ENCODE measurements at places on chromosomes 16 and 17.

GRCh38 chr17:48492401-48493298 lies 38.2 kb downstream of the HOXB1 start:
- DNase-seq, result no peak

GRCh38 chr16:85571813-85572619 lies 41.1 kb upstream of the GSE1 start:
- DNase-seq, result no peak

- no peak for DNase-seq
Measured at GRCh38 chr17:81314398-81315081, 19.4 kb upstream of the SLC38A10 start.

GRCh38 chr17:58631523-58632323 lies 60.1 kb downstream of the TEX14 start:
- DNase-seq, result peak; percentile 98

- no peak for DNase-seq
Measured at GRCh38 chr17:14299280-14300141, 1.4 kb upstream of the HS3ST3B1 start.

DNA sequence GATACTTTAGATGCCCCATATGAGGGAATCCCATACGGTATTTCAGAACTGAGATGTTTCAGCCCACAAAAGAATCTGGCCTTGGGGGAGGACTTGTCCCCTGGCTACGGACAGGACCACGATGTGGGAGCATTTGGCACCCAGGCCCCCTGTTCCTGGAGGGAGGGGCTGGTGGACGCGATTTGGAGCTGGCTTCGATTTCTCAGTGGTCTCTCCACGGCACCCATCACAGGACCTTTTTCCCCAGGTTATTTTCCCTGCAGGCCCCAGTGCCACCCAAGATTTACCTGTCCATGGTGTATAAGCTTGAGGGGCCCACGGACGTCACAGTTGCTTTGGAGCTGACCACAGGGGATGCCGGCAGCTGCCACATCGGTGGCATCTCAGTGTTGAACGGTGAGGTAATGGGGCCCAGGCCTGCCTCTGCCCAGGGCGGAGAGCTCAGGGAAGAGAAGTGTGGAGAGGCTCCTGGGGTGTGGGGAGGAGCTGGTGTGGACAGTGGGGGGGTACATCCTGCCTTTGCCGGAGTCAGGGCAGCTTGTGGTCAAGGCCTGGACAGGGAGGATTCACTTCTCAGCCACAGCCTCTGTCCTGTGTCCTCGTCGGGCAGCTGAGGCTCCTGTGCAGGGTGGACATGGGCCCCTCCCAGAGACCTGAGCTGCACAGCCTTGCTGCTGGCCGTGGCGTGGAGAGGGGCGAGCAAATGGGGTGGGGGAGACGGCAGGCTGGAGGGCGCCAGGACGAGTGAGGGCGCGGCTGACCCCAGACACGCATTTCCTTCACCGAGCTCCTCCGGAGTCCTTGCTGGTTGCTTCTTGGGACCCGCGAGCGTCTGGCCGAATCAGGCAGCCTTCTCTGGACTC lies 9.9 kb downstream of the ENGASE start:
- DNase-seq, result no peak

- DNase-seq, result no peak
Measured at GRCh38 chr17:75317671-75318070, 28.4 kb upstream of the SLC25A19 start.

GRCh38 chr17:50946223-50946890 lies 80.2 kb upstream of the TOB1 start:
- DNase-seq, result no peak

DNA sequence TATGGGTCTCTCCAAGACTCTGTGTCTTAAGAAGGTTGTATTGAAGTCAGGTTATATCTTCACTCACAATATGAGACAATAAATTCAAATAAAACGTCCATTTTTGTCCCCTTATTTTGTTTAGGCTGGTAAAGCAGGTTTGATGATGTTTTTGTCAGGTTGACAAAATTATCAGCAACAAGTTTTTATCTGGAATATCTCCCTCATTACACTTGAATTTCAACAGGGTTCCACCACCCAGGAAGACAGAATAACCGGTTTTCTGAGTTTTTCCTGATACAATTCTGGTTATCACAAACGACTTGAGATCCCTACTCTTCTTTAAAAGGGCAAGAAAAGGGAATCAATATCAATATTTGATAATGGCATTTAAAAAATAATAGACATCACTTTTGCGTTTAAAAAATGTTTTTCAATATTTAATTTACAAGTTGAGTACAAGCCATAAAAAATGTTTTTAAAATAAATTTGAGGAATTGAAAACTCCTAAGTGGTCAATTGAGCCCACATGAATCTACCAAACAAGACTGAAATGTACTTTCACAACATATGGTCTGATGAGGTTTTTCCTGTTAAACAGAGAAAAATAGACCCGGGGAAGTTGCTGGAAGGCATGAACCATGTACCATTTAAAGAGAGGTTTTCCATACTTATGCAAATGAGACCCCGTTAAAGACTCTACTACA lies 1.4 kb upstream of the ATP6V0A1 start:
- DNase-seq, result no peak

DNA sequence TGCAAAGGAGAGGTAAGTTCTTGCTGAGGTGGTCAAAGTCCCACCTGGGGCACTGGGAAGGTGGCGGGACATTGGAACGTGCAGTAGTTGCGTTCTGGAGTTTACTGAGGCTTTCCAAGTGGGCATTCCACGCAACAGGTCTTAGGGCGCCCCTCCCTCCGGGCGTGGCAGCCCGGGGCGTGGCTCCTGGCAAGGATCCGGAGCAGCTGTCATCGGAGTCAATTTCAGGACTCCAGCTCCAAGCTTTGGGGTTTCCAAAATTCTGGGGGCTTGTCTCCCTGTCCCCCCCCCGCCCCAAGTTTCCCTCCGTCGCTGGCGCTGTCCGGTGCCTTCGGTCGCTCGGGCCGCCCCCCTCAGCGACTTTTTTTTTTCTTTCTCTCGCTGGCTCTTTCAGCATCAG lies 43.1 kb upstream of the AMZ2 start:
- no peak for DNase-seq

- no peak for DNase-seq
Measured at GRCh38 chr17:79949656-79950209, 85.9 kb downstream of the TBC1D16 start.

GRCh38 chr16:78246559-78246958 lies 147.1 kb downstream of the WWOX start:
- DNase-seq, result no peak

GRCh38 chr17:72350073-72350472 lies 229.3 kb downstream of the SOX9 start:
- DNase-seq, result no peak

DNA sequence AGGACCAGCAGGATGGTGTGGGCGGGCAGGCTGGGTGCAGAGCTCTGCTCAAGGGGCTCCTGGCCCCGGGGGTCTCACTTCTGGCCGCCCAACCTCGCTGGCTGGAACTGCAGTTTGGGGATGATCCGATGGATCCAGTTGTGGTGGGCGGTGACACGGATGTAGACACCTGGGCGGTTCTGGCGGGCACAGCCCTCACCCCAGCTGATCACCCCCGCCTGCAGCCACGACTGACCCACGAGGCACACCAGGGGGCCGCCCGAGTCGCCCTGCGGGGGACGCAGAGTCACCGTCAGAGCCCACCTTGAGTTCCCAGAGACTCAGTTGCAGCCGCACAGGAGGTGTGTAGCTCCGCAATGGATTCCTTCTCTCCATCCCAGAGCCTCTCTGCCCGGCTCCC lies 7.5 kb downstream of the PRSS27 start:
- DNase-seq, result no peak
